ENCODE measurements at places on chromosomes 5 and 9. TPM values are rescaled to one million over a fixed set of nuclear protein-coding genes. Genes with fewer than 3 reads are reported as not detected.

SH3TC2 gene
- total RNA-seq: not detected

GRCh38 chr5:142883025-142883424, 112.8 kb downstream of the ARHGAP26 start:
- no peak for DNase-seq
- H3K27me3 ChIP-seq: no peaks in the 10 kb centered on the region
- no peak overlapping the region for H3K4me3 ChIP-seq
- no peaks in the 10 kb centered on the region for H3K4me1 ChIP-seq

DNA sequence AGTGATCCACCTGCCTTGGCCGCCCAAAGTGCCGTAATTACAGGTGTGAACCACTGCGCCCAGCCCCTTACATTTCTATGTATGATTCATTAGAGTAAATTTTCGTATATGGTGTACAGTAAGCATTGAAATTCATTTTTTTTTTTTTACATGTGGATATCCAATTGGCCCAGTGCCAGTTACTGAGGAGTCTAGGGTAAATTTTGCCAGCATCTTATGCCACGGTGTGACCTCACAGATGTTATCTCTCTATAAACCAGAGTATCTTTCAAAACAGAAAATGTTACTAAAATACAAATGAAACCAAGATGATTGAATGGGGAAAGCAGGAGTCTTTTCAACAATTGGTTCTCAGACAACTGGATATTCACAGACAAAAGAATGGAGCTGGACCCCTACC, 64.7 kb downstream of the IPPK start:
- H3K4me1 ChIP-seq: no peaks in the 10 kb centered on the region
- H3K27me3 ChIP-seq: no peaks in the 10 kb centered on the region
- no peaks in the 10 kb centered on the region for H3K36me3 ChIP-seq
- no peak overlapping the region for H3K27ac ChIP-seq

CCNI2 gene
- total RNA-seq: 12.5 TPM

GRCh38 chr9:77016526-77017504, 2.6 kb upstream of the FOXB2 start:
- no peak overlapping the region for H3K27ac ChIP-seq
- no peaks in the 10 kb centered on the region for H3K36me3 ChIP-seq
- peaks cover 15% of the 10 kb centered on the region for H3K4me1 ChIP-seq
- no peak overlapping the region for H3K4me3 ChIP-seq
- peaks cover 42% of the 10 kb centered on the region for H3K27me3 ChIP-seq
- no peak for DNase-seq

ZFP2 gene
- total RNA-seq: 2.2 TPM

CTXN3 gene
- not detected for total RNA-seq

DNA sequence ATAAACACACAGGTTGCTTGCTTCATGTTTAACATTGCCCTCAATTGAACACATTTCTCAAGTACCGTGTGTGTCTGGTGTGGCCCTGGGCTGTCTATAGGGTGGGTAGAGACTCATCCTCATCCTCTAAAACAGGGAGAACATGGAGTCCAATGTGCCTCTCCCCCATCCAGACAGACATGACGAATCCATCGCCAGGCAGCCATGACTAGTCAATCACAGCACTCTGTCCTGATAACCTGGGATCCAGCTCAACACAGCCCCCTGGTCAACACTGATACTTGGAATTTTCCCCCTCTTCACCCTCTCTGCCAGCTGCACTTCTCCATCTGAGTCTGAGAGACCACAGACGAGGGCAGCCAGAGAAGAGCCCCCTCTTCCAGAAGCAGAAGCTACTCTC, 10.7 kb upstream of the NTNG2 start:
- H3K4me1 ChIP-seq: no peaks in the 10 kb centered on the region
- H3K36me3 ChIP-seq: no peaks in the 10 kb centered on the region
- DNase-seq: no peak
- H3K27ac ChIP-seq: no peak overlapping the region
- H3K27me3 ChIP-seq: no peaks in the 10 kb centered on the region

- DNase-seq: no peak
- no peaks in the 10 kb centered on the region for H3K4me1 ChIP-seq
- H3K27ac ChIP-seq: no peak overlapping the region
- no peak overlapping the region for H3K4me3 ChIP-seq
- H3K27me3 ChIP-seq: no peaks in the 10 kb centered on the region
Observed at GRCh38 chr5:52864371-52864770, 76.7 kb downstream of the ITGA1 start.

DNA sequence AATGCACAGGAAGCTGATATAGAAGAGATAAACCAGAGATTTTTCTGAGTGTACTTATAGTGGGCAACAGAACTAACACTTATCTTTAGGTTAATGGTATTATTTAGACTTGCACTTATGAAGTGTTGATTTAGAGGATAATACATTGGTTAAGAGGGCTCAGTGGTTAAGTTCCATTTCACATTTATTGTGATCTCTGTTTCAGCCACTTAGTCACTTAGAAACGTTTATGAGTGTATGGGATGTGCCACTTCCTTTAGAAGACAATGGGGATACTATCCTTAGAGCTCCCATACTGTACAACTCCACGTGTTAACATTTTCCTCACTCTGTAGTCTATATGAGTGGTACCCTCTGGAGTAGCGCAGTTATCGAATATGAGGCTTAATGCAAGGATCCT, 57.5 kb downstream of the PIP5K1B start:
- no peak overlapping the region for H3K27ac ChIP-seq
- no peaks in the 10 kb centered on the region for H3K36me3 ChIP-seq
- no peak overlapping the region for H3K4me3 ChIP-seq
- DNase-seq: no peak
- H3K27me3 ChIP-seq: no peaks in the 10 kb centered on the region
- H3K4me1 ChIP-seq: no peaks in the 10 kb centered on the region

- peaks cover 48% of the 10 kb centered on the region for H3K4me1 ChIP-seq
- peak overlapping the region; percentile 91 for H3K27ac ChIP-seq
- H3K27me3 ChIP-seq: no peaks in the 10 kb centered on the region
- H3K36me3 ChIP-seq: peaks cover 5% of the 10 kb centered on the region
- peak overlapping the region; percentile 80 for H3K4me3 ChIP-seq
- no peak for DNase-seq
Observed at GRCh38 chr9:129626625-129627284, 792 bp downstream of the NTMT1 start.

- H3K27ac ChIP-seq: no peak overlapping the region
- H3K27me3 ChIP-seq: no peaks in the 10 kb centered on the region
- H3K36me3 ChIP-seq: no peaks in the 10 kb centered on the region
Observed at GRCh38 chr5:113757508-113757907, 244.0 kb downstream of the YTHDC2 start.

GRCh38 chr5:154771383-154771901, 16.3 kb downstream of the LARP1 start:
- no peaks in the 10 kb centered on the region for H3K27me3 ChIP-seq
- H3K27ac ChIP-seq: no peak overlapping the region
- DNase-seq: no peak
- H3K36me3 ChIP-seq: peaks cover 5% of the 10 kb centered on the region

GRCh38 chr5:171168171-171168570, 140.9 kb upstream of the TLX3 start:
- no peaks in the 10 kb centered on the region for H3K4me1 ChIP-seq
- H3K27ac ChIP-seq: no peak overlapping the region
- H3K4me3 ChIP-seq: no peak overlapping the region
- H3K36me3 ChIP-seq: no peaks in the 10 kb centered on the region

SLC1A1 gene
- total RNA-seq: 0.52 TPM

- H3K4me3 ChIP-seq: no peak overlapping the region
- no peak overlapping the region for H3K27ac ChIP-seq
- DNase-seq: no peak
- no peaks in the 10 kb centered on the region for H3K36me3 ChIP-seq
- no peaks in the 10 kb centered on the region for H3K27me3 ChIP-seq
Observed at GRCh38 chr9:133837627-133838597, 99.8 kb upstream of the SARDH start.

DNA sequence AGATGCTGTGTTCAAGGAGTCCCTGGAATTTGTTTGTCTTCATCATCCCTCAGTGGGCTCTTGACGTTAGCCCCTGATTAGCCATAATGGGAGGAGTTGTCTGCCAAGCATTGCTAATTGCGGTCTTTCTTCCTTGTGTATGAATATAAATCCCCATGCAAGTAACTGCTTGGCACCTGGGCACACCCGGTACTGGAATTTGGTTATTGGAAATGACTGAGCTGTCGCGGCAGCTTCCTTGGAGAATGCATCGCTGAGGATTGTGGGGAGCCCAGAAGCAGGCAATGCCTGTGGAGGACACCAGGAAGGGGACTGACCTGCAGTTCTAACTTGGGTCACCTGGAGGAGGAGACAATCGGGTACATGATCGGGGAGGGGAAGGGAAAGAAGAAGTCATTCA, 53.3 kb upstream of the CTSL start:
- H3K27me3 ChIP-seq: no peaks in the 10 kb centered on the region
- H3K27ac ChIP-seq: no peak overlapping the region
- H3K4me3 ChIP-seq: no peak overlapping the region
- no peaks in the 10 kb centered on the region for H3K4me1 ChIP-seq
- H3K36me3 ChIP-seq: no peaks in the 10 kb centered on the region

ADAMTS12 gene
- 0.17 TPM for total RNA-seq

PCDHB16 gene
- total RNA-seq: not detected

DAB2 gene
- total RNA-seq: 2.9 TPM

DNA sequence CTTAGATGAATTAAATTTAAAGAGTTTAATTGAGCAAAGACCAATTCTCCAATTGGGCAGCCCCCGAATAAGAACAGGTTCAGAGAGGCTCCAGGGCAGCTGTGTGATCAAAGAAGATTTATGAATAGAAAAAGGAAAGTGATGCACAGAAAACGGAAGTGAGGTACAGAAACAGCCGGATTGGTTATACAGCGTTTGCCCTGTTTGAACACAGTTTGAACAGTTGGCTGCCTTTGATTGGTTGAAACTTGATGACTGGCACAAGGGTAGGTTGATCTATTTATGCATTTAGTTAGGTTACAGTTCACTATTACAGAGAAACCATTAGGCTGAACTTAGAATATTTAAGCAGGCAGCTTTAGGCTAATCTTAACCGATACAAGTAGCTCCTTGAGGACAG, 29.5 kb downstream of the NIM1K start:
- no peaks in the 10 kb centered on the region for H3K36me3 ChIP-seq
- H3K27me3 ChIP-seq: no peaks in the 10 kb centered on the region
- H3K4me3 ChIP-seq: no peak overlapping the region

GRCh38 chr5:96548905-96549304, 113.3 kb upstream of the CAST start:
- H3K4me1 ChIP-seq: no peaks in the 10 kb centered on the region
- DNase-seq: no peak
- H3K27me3 ChIP-seq: no peaks in the 10 kb centered on the region

DNA sequence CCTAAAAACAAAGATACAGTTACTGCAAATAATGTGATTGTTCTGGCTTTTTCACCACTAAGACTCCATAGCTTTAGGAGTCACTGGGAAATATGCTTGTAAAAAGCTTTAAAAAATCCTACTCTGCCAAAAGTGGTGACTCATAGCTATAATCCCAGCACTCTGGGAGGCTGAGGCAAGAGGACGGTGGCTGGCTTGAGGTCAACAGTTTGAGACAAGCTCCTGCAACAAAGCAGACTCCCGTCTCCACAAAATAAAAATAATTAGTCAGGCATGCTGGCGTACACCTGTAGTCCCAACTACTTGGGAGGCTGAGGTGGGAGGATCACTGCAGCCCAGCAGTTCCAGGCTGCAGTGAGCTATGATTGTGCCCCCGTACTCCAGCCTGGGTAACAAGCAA, 406.4 kb downstream of the HTR1A start:
- H3K27ac ChIP-seq: no peak overlapping the region
- no peaks in the 10 kb centered on the region for H3K4me1 ChIP-seq
- no peak overlapping the region for H3K4me3 ChIP-seq
- H3K36me3 ChIP-seq: no peaks in the 10 kb centered on the region
- no peak for DNase-seq
- H3K27me3 ChIP-seq: no peaks in the 10 kb centered on the region

COQ4 gene
- 51.3 TPM for total RNA-seq

DNA sequence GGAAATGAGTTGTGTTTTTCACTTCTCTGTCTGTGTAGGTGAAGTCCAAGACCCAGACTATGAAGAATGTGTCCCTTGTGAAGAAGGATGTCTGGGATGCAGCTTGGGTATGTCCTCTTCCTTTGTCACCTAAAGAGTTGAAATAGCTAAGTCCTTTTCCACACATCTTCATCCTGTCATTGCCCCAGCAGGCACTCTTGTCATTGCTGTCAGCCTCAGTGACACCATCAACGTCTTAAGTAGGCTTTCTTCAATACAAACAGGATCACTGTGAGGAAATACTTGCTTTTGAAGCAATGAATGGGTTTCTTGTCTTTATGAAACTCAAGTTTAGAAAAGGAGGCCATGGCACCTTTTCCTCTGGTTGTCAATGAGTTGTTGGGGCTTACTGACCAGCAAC, 153.6 kb downstream of the RFK start:
- H3K27me3 ChIP-seq: no peaks in the 10 kb centered on the region
- no peak overlapping the region for H3K4me3 ChIP-seq
- DNase-seq: no peak
- H3K27ac ChIP-seq: no peak overlapping the region

DNA sequence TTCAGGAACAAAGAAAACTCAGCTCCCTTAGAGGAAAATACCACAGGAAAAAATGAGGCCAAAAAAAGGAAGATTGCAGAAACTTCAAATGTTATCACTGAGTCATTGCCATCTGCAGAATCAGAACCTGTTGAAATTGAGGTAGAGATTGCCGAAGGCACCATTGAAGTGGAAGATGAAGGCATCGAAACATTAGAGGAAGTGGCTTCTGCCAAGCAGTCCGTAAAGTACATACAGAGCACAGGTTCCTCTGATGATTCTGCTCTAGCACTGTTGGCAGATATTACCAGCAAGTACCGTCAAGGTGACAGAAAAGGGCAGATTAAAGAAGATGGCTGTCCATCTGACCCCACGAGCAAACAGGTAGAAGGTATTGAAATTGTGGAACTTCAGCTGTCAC, 30.8 kb upstream of the NIM1K start:
- H3K27me3 ChIP-seq: no peaks in the 10 kb centered on the region
- no peak overlapping the region for H3K27ac ChIP-seq
- peaks cover 11% of the 10 kb centered on the region for H3K36me3 ChIP-seq
- H3K4me3 ChIP-seq: no peak overlapping the region

IL9 gene
- total RNA-seq: not detected

DNA sequence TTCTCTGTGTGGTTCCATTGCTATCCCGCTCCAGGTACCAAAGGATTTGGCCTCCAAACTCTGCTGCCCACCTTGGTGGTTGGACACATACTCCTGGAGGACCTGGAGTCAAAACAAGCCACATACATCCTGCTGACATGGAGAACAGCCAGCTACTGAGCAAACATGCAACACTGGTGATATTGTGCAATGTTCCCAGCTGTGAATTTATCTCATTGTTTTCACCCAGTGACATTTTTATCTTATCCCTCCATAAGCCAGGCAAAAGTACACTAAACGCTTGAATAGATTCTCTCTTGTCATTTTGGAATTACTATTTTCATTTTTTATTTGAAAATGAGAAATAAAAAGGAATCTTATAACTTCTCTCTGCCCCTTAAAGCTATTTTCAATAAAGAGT, 11.1 kb upstream of the CTSL start:
- no peak overlapping the region for H3K4me3 ChIP-seq
- DNase-seq: no peak
- no peak overlapping the region for H3K27ac ChIP-seq
- peaks cover 29% of the 10 kb centered on the region for H3K4me1 ChIP-seq
